HT-29 (cell line): ENCODE measurements at places on chromosomes 5 and 9.

DNA sequence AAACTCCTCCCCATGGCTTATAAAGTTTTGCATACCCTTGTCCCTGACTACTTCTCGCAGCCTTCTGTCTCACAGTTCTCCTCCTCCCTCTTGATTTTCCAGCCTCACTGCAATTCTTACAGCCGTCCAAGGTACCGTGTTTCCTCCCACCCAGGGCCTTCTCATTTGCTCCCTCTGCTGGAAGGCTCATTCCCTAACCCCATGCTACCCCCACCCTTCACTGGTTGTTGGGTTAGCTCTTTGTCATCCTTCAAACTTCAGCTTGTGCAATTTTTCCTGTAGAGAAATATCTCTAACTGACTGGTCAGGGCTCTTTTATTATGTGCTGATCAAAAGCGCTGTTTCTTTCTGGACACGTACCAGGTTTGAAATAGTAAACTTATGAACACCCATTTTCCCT is 329.2 kb downstream of the EBF1 start:
- DNase-seq: peak; percentile 38

GRCh38 chr5:18765304-18765703 is 1131.0 kb downstream of the TAF11L14 start:
- no peak for DNase-seq

DNA sequence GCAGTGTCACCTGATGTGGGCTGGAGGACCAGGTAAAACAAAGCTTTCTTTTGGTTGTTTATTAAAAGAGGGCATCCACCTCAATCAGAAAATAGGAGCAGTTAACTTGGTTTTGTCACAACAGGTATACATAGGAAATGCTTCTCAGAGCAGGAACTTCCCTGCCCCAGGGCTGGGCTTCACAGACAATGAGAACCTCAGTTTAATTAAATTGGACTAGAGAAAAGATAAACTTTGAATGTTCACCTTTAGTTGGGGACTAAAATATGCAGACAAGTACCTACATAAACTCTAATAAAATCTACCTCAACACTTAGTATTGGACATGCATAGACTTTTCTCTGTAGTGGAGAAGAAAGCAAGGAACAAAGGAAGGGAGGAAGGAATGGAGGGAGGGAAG is 392.0 kb downstream of the ENC1 start:
- DNase-seq: no peak

DNA sequence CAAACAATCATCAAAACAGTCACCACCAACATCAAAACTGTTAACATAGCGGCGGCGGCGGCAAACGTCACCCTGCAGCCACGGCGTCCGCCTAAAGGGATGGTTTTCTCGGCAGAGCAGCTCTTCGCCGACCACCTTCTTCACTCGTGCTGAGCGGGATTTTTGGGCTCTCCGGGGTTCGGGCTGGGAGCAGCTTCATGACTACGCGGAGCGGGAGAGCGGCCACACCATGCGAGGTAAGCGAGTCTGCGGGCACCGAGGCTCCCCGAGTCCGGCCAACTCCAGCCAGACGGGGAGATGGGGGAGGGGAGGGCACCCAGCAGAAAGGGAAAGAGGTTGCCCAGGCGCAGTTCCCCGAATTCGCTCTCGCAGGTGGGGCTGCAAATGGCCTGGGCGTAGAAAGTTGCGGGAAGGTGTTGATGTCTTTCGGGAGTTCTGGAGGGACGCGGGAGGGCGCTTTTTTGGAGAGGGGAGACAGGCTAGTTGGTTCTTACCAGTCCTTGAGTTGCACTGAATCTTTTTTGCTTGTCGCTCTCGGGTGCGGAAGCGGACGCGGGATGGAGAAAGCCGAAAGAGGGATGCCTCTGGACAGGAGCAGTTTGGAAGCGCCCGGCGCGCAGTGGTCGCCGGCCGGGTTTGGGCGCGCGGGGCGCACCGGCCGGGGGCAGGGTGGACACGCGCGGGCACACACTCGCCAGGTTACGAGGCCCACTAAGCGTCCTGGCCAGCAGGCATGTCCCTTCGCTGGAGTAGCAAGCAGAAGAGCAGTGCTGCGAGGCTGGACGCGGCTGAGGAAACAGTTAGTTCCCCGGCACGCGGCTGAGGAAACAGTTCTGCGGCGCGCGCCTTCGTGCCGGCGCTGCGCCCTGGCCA is 849 bp downstream of the RORB start:
- no peak for DNase-seq

DNA sequence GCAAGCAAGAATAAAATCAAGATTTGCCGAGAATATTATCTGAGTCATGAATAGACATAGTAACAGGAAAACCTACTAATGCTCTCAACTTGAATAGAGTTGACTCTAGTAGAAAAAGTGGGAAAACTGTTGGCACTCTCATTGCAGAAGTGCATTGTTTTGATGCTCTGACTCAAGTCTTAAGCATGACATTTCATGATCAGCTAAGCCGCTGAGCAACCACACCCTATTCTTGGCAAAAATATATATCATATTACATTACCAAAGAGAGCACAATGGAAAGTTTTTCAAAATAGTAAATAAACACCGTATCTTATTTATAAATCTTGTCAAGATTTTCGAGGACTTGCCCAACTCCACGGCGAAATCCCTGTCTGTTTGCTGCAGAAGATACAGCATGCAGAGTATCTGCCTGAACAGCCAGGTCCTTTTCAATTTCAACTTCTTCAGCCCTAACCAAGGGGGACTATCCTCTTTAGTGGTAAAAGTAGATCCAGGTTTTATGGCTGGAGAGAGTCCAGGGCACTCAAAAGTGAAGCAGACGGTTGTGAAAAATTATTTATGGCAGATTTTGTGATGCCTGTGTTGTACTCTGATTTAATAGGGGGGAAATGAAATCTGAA is 13.9 kb upstream of the ADAMTSL1 start:
- no peak for DNase-seq

- peak; percentile 32 for DNase-seq
Measured at GRCh38 chr5:172303162-172303561, 19.6 kb upstream of the UBTD2 start.

GRCh38 chr9:79928661-79929223 is 357.0 kb downstream of the TLE4 start:
- no peak for DNase-seq

DNA sequence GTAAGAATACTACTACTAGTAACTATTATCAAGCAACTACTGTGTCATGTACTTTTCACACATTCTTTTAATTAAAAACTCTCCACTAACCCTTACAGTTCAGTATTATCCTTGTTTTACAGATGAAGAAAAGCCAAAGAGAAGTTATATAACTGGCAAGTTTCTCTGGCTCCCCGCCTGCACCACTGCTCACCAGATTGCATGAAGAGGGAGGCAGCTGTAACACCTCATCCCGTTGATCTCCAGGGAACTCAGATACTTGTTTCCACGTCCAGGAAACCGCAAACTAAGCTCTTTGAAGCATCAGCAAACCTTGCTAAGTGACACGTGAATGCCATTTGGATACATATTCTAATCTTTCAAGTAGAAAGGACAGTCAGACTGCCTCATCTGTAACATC is 70.3 kb downstream of the RIGI start:
- no peak for DNase-seq

GRCh38 chr9:107635803-107636174 is 146.2 kb upstream of the KLF4 start:
- DNase-seq: no peak

GRCh38 chr5:143261748-143262392 is 141.6 kb downstream of the NR3C1 start:
- no peak for DNase-seq

DNA sequence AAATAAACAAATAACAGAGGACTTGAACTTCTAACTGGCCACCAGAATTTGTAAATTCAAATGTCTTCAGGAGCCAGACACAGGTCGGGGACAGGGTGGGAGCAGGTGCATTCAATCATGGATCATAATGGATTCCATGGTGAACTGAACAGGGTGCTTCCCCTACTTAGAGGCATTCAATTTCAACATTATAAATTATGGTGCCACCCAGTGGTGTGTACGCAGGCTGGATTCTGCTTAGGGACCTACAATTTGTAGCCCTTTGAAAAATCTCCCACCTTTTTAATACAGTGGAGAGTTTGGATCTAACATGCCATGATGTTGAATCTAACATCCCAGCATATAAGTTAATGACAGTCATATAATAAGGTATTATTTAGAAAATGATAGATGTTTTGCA is 22.3 kb downstream of the KLF9 start:
- DNase-seq: peak; percentile 27

GRCh38 chr9:128203707-128204551 is 750 bp downstream of the DNM1 start:
- peak; percentile 50 for DNase-seq

DNA sequence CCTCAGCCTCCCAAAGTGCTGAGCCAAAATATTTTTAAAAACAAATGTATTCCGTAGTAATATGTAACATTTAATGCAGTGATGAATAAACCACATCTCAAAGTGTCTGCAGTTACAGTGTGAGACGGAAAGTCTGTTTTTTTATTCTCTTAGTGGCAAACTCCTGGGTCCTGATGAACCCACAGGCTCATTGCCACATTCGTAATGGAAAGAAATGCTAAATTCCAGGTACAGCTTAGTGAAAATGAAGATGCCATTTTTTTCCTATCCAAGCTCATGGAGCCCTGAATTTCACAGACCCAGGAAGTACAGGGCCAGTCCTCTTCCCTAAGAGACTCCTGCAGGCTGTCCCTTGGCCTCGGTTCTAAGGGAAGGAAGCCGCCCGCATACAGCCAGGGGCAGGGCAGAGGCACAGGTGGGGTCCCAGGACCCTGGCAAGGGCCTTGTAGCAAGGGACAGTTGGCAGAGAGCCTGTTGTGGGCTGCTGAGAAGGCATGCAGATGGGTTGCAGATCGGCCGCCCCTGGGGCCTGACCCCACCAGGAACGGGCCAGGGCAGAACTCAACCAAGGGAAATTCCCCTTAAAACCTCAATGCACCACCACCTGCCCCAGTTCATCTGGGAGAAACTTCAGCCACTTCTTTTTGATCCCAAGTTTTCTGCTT is 36.2 kb downstream of the IPPK start:
- no peak for DNase-seq

DNA sequence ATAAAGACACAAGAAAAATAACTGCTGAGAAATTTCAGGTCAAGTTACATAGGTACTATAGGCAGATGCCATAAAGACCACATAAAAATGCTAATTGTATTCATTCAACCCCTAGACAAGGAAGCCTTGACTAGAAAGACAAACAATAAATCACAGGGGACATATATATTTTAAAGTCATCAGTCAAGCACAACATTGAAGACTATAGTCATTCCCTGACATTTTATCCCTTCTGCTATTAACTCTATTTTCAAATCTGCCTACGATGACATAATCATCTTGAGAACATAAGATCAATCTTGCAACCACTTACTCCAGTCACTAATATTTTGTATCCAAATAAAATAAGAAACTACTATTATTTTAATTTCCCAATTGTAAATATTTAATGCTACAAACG is 38.3 kb downstream of the FAM13B start:
- no peak for DNase-seq

- DNase-seq: no peak
Measured at GRCh38 chr5:64340293-64340692, 165.5 kb upstream of the RGS7BP start.

GRCh38 chr5:128093368-128093767 is 9.8 kb downstream of the SLC12A2 start:
- no peak for DNase-seq

DNA sequence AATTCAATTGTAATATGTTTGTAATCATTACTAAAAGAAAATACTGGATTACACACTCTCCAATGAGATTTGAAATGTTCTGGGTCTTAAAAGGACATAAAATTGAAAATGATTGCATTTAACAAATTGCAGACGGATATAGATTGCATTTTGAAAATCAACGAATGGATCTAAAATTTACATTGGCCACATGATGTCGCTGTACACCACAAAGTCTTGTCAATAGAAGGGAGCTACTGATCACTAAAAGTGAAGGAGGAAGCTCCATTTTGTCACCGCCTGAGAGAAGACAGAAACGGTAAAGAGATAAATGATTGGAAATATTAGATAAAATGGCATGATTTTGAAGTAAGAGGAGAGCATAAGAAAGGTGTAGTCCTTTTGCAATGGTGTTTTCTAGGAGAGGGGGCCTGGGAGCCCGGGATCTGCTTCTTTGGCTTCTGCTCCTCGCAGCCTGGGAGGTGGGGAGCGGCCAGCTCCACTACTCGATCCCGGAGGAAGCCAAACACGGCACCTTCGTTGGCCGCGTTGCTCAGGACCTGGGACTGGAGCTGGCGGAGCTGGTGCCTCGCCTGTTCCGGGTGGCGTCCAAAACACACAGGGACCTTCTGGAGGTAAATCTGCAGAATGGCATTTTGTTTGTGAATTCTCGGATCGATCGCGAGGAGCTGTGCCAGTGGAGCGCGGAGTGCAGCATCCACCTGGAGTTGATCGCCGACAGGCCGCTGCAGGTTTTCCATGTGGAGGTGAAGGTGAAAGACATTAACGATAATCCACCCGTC is at the start of gene PCDHA1:
PCDHA1 (plus strand) TSS at position 236 of the 782 bp plus-strand sequence.
- no peak for DNase-seq

- no peak for DNase-seq
Measured at GRCh38 chr5:135193213-135194125, 159.4 kb upstream of the PITX1 start.

- no peak for DNase-seq
Measured at GRCh38 chr5:17364987-17365810, 132.8 kb upstream of the TAF11L2 start.

DNA sequence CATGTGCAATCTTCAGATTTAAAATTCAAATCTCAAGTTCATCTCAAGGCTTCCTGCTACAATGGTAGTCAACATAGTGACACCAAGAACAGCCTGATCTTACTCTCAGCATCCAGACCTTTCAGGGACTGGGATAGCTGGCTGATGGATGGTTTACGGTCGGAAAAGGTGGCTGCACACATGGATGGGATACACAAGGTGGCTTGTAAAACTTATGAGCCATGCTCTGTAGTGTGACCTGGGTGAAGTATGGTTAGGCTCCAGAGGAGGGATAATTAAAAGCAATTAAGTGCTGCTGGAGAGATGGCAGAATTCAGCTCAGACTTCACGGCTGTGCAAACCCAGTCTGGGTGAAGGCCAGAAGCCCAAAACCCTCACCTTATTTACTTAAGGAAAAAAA is 379.5 kb downstream of the NFIB start:
- no peak for DNase-seq

DNA sequence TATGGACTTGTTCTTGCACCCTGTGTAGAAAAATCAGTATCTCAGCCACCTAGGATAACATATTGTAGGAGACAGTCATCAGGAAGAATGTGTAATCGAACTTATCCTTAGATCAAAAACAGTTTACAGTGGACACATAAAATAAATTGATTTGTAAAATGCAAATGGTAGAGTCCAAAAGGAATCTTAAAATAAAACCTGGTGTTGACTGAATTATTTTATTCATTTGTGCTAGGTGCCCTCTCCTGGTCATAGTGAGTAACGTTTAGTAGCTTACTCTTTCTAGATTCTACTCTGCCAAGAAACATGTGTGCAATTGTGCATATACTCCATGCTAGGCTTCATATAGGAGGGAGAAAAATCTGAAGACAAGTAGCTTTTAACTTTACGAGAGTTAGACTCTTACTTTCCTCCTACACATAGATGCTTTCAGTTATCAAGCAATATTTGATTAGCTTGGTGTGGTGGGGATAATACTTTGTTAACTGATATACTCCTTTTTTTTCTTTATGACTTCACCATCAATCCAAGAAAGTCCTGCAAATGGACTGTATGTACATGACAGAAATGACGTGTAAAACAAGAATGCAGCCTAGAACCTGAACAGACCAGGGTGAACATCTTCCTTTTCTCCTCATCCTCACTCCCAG is 23.7 kb upstream of the LOX start:
- peak; percentile 63 for DNase-seq
